ENCODE measurements at places on chromosomes 2 and 18.

DNA sequence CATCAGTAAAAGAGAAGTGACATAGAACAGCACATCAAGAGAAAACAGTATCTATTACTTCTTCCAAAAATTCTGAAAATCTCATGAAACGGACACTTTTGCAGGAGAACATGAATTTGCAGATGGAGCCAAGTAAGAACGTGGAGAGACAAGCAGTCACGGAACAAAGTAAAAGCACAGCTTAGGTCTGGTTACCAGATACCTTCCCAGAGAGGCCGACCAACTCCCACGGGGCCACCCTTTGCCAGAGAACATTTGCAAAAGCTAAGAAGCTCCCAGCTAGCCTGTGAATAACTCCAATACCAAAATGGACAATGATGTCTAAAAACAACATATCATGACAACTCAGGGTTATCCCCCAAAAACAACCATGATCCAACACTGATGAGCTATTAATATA is 38.9 kb downstream of the THAP4 start:
- DNase-seq: no peak

- DNase-seq: no peak
Observed at GRCh38 chr2:157830696-157831570, 45.2 kb downstream of the ACVR1 start.

DNA sequence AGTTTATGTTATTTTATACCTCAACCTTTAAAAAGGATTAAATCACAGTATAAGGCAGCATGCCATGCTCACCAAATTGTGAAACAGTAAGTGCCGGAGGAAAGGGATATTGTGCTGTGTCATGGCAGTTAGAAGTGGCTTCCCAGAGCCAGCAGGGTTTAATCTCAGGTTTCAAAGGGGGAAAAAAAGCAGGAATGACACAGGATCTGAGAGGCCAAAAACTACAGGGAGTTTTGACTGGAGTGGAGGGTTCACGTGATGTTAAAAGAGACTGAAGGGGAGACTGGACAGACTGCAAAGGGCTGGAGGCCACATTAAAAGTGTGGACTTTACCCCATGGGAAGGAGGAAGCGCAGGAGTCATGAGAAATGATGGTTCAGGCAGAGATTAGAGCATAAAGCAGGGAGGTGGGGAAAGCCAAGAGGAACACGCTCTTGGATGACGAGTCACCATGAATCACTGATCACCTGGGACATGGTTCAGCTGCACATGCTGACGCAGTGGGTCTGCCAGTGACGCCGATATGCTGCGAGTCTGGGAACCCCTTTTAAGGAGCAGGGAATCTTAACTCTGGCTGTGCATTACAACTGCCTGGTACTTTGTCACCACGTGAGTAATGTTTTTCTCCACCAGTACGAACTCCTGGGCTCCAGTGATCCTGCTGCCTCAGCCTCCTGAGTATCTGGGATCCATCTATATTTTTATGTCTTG is 6.1 kb downstream of the CHMP1B start:
- no peak for DNase-seq

- DNase-seq: no peak
Observed at GRCh38 chr18:14074187-14074586, 58.0 kb downstream of the ZNF519 start.

DNA sequence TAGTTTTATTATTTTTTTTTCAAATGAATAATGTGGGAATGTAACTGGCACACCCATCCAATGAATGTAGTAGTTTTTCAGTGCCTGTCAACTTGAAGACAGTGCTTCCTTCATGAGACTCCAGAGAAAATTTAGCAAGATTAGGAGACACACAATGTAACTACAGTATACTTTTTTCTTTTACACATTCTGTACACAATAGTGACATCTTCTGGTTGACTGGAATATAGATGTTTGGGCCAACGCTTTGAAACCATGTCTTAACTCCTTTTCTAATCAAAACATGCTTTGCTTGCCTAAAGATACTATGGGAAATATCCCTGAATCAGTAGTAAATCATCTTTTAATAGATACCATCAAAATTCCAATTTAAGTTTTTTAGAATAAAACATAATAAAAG is 229.5 kb upstream of the ZC3H15 start:
- DNase-seq: no peak
